Calu3 (cell line): ENCODE measurements at places on chromosomes 5 and 9. TPM values are rescaled to one million over a fixed set of nuclear protein-coding genes. Genes with fewer than 3 reads are reported as not detected.

DNA sequence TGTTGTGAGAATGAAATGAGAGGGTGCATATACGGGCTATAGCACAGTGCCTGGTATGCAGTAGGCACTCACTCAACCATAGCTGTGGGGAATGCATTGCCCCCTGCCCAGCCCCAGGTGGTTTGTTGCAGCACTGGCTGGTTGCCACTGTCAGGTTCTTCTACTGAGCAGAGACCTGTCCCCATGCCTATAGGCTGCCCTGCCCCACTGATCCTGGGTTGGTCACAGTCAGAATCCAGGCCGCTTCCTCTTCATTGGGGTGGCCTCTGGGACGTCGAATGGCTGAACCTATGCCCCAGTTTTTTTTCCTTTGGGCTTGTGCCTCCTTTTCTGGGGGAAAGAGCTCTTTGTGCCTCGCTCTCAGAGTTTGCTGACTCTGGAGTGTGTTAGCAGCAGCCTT is 74.6 kb downstream of the RGS3 start:
- DNase-seq, result no peak

DNA sequence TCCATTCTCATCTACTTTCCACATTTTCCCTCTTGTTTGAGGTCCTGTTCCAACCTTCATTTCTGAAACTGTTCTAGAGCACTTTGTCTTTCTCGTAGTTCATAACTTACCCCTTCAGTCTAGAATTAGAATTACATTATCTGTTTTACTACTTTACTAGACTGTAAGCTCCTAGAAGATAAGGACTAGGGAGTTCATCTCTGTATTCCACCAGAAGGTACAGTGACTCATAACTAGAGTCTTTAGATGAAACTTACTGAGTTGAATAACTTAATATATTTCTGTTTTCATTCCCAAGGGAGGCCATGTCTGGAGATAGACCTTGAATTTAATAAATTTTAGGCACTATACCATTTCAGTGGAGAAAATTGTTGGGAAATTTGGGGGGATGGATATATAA is 38.7 kb downstream of the G3BP1 start:
- no peak for DNase-seq

DNA sequence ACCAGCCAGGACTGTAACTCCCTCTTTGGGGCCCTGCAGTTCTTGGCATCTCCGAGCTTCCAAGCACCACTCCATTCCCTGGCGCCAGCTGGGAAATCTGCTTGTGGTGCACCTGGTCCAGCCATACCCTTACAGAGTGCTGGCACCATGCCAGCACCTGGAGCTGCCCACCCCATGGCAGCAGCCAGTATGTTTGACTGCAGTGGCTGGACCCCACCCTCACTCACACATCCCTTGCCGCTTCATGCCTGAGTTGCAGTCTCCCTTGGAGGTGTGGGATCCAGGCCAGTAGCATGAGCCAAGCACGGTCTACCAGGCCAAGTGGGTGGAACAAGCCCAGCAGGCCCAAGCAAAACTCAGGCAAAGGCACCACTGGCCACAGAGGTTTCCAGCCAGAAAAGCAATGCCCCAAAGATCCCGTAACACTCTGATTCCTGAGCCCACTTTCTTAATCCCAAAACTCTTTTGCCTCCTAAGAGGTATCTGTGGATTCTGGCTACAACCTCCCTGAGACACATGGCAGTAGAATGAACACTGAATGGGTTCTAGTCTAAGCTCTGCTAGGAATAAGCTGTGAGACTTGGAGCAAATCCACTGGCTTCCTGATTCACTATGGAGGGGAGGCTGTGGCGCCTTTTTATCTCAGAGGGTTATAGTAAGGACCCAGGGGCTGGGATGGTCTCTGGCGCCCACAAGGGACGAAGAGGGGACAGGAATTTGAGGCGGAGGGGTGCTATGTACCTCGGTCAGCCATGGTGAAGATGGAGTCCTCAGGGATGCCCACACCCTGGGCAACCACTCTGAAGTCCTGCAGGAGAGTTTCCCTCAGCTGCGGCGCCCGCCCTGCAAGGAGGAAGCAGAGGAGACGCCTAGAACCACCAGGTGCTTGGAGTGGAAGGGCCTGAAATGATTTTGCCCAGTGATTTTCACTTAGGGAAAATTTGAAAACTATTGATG is 5.6 kb downstream of the AMBP start:
- no peak for DNase-seq

GRCh38 chr9:1959371-1959770 is 55.8 kb upstream of the SMARCA2 start:
- DNase-seq, result no peak

The TICAM2 gene
- total RNA-seq, result 1.2 and 2.1 TPM in 2 replicates
